Putamen (tissue), 1 donor: ENCODE measurements at places on chromosomes 1 and 21.
A peak's percentile ranks its signal among the peaks of the same experiment; 100 is the strongest.

GRCh38 chr1:236058141-236058934, 6.6 kb downstream of the NID1 start:
- no peak for DNase-seq

GRCh38 chr1:236556606-236557005, 32.8 kb downstream of the LGALS8 start:
- DNase-seq: no peak

DNA sequence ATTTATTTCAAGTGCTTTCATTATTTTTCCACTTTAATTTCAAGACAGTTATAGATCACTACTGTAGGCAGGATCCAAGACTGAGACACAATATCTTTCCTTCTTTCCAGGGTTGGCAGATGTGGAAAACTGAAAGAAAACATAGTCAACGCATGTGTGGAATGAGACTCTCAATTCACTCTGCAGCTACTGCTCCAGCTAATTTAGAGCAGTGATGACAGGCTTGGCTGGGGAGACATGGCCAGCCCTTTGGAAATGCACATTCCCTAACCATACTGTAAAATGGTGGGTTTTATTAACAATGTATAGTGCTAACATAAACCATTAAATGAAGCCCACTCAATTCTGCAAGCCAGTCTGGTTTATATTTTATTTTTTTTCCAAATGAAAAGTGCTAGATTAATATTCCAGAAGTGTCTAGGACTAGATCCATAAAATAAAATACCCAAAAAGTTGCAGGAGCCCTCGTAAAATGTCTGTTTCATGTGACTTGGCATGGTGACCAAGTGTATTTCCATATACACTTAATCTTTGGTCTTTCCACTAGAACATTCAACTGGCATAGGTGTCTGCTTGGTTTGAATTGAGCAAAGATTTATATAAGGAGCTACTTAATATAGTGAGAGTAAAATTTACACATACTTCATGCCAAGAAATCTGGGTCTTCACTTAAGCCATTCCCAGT, 32.9 kb downstream of the COL11A1 start:
- DNase-seq: no peak

- DNase-seq: no peak
These were observed 3.7 kb upstream of the IRF6 start for GRCh38 chr1:209809611-209810010.

- DNase-seq: no peak
These were observed 64.0 kb upstream of the KCNK2 start for GRCh38 chr1:215018555-215018954.

- DNase-seq: no peak
These were observed 35.6 kb downstream of the LYST start for GRCh38 chr1:235831148-235831547.

DNA sequence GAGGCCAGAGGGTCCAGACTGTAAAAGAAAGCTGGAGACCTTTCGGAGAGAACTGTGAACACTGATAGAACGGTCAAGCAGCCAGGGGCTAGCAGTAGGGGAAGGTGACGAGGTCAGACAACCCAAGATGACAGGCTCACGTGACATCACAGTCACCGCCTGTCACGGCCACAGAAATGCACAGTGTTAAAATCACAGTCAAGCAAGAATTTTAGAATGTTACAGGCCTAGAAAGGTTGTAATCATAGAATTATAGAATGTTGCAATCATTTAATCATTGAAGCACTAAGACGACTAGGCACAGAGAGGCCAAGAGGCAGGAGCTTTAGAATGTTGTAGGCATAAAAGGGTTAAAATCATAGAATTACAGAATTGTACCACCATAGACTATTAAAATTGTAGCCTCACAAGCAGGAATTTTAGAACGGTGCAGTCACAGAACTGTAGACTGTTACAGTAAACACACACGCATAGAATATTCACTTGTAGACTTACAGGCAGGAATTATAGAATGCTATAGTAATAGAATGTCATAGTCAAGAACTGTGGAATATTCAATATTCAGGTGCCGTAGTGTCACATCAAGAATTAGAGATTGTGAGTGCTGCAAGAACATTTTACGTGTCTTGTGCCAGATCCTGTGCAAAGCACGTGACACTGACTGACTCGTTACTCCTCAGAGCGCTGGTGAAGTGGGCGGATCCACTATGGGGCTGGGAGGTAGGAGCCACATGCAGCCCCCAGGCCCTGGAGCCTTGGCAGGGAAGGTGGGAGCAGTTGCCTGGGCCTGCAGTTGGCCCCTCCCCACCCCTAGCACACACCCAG, 118.1 kb downstream of the EPHB2 start:
- DNase-seq: no peak

DNA sequence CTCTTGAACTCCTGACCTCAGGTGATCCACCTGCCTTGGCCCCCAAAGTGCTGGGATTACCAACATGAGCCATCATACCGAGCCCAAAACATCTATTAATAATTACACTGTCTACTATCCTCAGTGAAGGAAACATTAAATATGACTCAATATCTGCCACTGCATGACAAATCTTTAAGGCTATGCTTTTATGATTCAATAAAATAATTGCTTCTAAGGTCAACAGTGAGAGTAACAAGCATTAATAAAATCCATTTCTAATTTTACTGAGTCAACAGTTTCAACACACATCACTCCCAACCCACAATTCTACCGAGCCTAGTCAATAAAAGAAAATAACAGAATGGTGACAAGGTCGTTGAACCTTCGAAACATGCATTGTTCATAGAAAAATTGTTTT, 125.5 kb upstream of the CHRM3 start:
- DNase-seq: no peak

DNA sequence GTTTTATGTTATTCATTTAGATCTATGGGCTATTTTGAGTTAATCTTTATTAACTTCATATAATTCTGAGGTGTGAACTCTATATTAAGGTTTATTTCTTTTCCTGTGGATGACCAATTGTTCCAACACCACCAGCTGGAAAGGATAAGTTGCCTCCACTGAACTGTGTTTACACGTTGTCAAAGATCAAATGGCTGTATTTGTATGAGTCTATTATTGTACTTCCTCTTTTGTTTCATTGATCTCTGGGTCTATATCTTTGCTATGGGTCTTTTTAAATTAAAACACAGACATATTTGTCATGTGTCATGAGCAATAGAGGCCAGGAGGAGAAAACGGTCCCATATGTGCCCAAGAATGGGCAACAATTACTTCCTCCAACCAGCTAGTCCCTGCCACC, 5.2 kb upstream of the MAB21L3 start:
- no peak for DNase-seq

GRCh38 chr1:198472119-198472518, 68.4 kb downstream of the ATP6V1G3 start:
- DNase-seq: no peak

GRCh38 chr1:44377925-44378784, 23.1 kb upstream of the ERI3 start:
- peak; percentile 55 for DNase-seq

DNA sequence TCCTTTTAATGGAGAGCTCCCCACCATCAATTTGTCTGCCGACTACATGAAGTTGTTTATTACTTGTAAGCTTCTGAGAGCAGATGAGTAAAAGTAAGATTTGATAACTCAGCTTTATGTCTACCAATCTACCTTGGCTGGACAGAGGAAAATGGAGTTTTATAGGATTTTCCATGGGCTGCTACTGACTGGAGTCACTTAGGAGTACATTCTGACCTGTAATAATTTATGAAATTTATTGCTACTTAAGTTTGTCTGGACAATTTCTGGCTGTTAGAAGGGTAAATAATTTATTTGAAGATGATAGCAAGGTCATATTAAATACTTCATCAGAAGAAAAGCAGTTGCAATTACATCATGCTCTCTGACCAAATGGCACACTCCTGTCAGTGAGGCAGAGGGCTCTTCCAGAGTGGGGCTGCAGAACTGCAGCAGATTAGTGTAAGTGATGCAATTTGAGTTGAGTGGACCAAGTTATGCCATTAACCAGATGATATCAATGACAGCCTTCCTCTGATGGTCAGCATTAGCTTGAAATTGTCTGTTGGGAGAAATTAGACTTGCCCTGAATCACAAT, 736.7 kb upstream of the PTBP2 start:
- DNase-seq: no peak

DNA sequence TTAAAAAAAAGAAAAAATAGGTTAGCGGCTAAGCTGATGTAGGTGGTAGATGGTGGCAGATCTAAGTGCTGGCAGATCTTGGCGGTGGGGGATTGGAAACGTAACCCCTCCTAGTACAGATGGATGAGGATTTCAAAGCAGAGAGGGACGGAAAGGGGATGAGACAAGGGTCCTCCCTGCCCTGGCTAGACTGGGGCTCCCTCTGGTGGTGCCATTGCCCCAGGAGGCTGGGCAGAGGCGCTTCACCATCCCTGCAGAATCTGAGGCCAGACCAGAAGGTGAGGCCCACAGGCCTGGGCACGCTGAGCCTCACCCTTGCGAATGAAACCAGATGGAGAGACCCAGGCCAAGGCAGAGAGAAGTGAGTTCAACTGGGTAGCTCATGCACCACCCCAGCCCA, 7.0 kb upstream of the PLEKHA6 start:
- no peak for DNase-seq

DNA sequence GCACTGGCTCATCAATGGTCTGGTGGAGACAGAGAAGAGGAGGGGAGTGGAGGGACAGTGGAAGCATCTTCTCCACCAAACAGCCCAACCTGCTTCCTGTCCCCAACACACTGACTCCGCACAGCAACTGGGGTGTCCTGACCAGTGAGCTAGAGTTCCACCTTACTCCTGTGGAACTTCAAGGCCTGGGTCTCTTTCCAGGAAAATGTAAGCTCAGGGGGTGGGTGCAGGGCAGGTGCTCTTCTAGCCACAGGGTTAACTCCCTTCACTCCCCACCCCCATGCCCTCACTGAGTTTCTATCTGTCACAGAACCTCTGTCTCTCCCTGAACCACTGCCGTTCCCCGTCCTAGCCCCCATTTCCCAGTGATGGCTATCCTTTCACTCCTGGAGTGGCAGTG, 876 bp downstream of the MOB3C start:
- no peak for DNase-seq

GRCh38 chr1:145771056-145771455, 51.8 kb downstream of the CD160 start:
- DNase-seq: no peak

- DNase-seq: no peak
These were observed 1.5 kb downstream of the XPR1 start for GRCh38 chr1:180633057-180634056.

DNA sequence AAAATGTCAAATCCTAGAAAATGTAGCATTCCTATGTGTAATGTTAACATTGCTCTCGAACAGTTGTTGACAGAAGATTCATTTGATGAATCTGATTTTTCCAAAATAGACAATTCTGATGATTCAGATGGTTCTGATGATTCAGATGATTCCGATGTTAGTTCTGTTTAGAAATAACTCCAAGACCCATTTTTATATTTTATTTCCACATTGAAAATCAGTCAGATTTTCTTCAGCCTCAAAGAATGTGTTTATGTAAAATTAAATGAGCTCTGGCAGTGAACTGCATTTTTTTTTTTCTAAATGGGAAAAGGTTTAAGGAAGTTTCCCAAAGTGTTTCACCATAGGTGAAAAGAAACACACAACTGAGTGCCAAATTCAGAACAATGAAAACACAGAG, 136.5 kb downstream of the TSEN15 start:
- no peak for DNase-seq

DNA sequence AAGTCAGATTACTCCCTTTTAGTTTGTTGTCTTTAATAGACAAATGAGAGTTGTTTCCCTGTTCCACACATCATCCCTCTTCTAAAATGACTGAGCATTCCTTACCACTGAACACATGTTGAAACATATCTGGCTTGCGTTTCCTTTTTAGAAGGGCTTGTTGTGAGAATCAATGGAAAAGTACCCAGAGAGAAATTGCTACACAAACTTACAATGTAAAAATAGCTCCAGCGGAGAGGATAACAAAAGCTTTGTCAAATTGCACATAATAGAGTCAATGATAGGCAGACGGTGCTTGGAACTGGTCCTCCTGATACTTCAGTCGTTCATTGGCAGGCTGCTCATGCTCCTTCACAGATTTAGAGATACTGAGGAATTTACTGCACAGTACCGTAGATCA, 123.9 kb downstream of the CYYR1 start:
- peak; percentile 32 for DNase-seq

DNA sequence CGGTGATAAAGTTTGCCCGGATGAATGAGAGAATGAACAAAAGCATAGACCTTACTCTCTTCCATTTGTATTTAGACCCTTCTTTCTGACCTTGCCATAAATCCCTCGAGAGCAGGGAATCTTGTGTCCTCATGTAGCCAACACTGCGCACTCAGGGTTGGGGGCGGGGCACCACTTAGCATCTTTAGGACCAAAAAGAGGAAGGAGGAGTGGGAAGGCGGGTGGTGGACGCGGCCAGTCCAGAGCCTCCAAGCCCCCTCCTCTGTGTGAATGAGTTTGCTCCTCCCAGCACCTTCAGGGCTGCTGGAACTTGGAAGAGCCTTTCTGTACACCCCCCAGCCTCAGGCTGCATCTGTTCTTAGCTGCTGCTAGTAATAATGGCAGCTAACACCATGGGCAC, 141.9 kb upstream of the TMEM51 start:
- DNase-seq: no peak

DNA sequence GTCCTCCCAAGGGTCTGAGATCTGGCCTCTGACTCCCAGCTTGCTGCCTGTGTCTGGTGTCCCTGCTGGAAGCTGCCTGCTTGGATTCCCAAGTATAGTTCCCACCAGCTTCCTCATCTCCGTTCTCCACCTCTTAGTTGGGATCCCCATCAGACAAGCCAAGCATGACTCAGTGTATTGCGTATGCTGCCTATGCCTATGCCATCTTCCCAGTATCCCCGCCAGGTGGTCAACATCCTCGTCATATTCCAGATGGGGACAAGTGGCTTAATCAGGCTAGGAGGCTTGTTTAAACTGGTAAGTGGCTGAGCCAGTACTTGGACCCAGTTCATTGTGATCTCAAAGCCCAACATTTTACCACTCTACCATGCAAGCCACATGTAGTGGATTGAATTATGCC, 204.4 kb downstream of the GRIK3 start:
- no peak for DNase-seq

DNA sequence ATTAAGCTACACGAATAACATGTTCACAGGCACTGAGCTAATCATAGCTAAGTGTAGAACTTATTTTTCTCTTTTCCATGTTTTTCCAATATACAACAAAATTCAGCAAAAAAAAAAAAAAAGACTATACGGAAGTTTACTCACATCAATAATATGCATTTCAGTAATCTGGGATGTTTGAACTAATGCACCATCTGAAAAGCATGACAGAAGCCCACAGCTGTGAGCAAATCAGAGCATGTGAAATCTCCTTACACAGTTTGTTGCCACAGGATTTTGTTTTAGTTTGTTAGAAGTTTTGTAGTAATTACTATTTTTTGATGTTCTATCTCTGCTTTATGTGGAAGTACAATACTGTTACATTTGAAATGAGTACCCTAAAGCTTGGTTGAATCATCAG, 1051.7 kb downstream of the TTLL7 start:
- no peak for DNase-seq
